MG63 (cell line): ENCODE measurements at places on chromosomes 4 and X. TPM values are rescaled to one million over a fixed set of nuclear protein-coding genes. Genes with fewer than 3 reads are reported as not detected.
A peak's percentile ranks its signal among the peaks of the same experiment; 100 is the strongest.

DNA sequence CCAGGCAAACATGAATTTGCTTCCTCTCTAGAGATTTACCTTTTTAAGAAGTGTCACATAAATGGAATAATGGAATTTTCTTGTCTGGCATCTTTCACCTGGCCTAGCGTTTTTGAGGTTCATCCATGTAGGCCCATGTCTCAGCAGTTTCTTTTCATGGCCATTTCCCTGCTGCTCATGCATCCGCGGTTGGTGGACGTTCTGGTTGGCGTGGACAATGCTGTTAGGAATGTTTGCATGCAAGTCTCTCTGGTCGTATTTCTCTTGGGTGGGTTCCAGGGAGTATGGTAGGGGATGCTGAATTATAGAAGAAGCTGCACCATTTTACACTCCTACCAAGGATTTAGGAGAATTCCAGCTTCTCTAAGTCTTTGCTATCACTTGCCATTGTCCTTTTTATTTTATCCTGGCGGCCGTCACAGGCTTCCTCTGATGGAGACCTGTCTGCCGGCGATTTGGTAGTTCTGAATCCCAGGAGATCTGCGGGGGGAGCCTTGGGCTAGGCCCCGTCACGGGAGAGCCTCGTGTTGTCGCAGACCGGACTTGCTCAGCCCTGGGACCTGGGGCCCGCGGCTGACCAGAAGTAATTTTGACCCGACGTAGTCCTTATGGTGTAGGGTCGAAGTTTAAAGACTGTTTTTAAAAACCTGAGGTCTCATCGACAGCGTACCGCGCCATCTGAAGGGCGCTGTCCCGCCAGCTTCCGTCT is 56.9 kb upstream of the TADA2B start:
- peak; percentile 35 for DNase-seq

DNA sequence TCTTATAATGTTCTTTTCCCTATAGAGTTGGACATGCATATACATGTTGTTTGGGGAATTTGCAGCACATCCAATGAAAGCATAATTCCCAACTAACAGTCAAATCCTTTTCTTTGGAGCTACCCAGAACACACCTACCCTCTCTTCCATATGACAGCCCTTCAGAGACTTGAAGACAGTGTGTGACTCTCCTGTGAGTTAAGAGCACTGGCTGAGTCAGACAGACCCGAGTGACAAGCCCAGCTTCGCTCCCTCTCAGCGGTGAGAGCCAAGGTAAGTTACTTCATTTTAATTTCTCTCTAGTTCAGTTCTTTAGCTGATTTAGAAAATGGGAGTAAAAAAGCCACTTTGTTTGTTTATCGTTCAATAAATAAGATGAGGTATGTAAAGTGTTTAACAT is 86.3 kb downstream of the RTL9 start:
- DNase-seq: no peak

Gene MMRN1
- total RNA-seq: not detected in 2 replicates

DNA sequence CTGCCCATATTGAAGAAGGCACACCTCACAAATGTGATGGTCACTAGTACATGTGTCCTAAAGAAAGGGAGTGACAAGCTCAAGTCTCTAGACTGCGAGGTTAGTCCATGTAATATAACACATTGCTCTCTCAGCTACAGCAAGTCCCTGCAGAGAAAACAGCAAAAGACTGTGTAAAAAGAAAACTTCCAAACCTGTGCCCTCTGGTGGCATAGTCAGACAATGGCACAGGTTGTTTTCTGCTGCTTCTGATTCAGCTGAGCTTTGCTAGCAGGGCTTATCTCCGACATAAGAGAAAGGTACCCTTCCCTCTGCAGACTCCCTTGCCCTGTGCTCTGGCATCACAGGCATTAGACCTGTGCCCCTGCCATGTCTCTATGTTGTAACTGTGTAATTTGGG is 1.4 kb upstream of the SERPINA7 start:
- DNase-seq: no peak

DNA sequence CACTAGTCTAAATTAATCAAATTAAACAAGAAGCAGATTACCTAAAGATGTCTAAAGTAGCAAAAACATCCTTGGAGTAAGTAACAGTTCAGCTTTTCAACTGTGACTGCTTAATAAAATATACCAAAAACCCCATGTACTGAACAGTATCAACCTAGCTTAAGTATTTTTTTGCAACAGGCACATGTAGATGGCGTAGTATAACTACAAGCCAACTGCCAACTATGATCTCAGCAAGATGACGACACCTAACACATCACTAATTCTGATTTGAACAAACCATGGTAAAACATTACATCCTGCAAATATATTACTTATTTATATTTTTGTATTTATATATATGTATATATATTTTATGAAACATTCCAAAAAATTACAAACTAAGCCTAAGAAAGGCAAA is 24.5 kb downstream of the DHX15 start:
- no peak for DNase-seq

Gene RBMXL3
- total RNA-seq: not detected in 2 replicates

Gene GPR119
- not detected in 2 replicates for total RNA-seq

Gene ARHGAP36
- not detected in 2 replicates for total RNA-seq

Gene SSX2
- total RNA-seq: not detected in 2 replicates
